ENCODE measurements at places on chromosomes 11 and 22.

DNA sequence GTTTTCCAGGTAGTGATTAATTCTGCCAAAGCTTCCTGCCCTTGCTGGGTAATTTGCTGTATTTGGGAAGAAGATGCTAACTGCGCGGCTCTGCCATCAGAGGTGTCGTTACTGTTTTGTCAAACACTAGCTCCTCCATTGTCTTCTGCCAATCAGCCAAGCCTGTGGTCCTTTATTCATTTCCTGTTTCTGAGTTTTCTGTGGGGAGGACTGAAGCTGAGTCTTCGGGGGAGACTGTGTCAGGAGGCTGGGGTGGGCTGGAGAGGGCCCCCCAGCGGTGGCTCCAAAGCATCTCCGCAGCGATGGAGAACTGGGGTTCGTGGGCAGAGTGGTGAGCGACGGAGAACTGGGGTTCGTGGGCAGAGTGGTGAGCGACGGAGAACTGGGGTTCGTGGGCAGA, 322.9 kb upstream of the B3GAT1 start:
- H3K27ac ChIP-seq = no peak overlapping the region
- H3K36me3 ChIP-seq = no peaks in the 10 kb centered on the region
- DNase-seq = no peak
- H3K4me1 ChIP-seq = no peaks in the 10 kb centered on the region

DNA sequence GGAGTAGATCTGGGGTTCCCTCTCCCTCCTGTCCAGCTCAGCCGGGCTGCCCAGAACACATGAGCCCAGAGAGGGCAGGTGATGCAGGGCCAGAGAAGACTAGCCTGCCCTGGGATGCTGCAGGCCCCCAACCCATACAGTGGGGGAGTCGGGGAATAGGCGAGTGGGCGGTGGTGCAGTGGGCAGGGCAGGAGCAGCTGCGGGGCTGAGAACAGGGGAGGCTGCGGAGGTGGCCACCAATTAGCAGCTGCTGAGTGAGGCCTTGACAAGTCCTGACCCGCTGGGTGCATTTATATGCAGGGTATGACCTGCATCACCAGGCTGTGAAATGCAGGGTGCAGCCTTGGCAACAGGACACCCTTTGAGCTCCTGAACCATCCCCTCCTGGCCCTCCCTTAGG, 43.1 kb downstream of the NFAM1 start:
- H3K27ac ChIP-seq = no peak overlapping the region
- DNase-seq = no peak
- H3K27me3 ChIP-seq = no peaks in the 10 kb centered on the region

GRCh38 chr11:113974741-113975470, at the start of gene HTR3A:
Gene HTR3A, plus strand, starts transcription at chr11:113975108. Its CDS starts 218 bp downstream, at chr11:113975326.
- no peak within 1 kb of the TSS for H3K4me3 ChIP-seq
- H3K4me1 ChIP-seq = no peaks in the 10 kb centered on the region
- no peak within 1 kb of the TSS for H3K27ac ChIP-seq
- no peaks in the 10 kb centered on the region for H3K36me3 ChIP-seq
- no peak for DNase-seq
- H3K27me3 ChIP-seq = no peaks in the 10 kb centered on the region

- no peak for DNase-seq
- H3K36me3 ChIP-seq = peaks cover 16% of the 10 kb centered on the region
These were observed 1.8 kb downstream of the ST3GAL4 start for GRCh38 chr11:126357055-126357962.

GRCh38 chr11:59730896-59731565, 17.4 kb upstream of the OR10V1 start:
- peaks cover 7% of the 10 kb centered on the region for H3K4me1 ChIP-seq
- H3K27me3 ChIP-seq = no peaks in the 10 kb centered on the region
- H3K36me3 ChIP-seq = no peaks in the 10 kb centered on the region
- no peak overlapping the region for H3K27ac ChIP-seq

- H3K4me3 ChIP-seq = no peak overlapping the region
- no peak overlapping the region for H3K27ac ChIP-seq
- H3K4me1 ChIP-seq = no peaks in the 10 kb centered on the region
- no peak for DNase-seq
- H3K36me3 ChIP-seq = no peaks in the 10 kb centered on the region
These were observed 68.6 kb downstream of the PHF21B start for GRCh38 chr22:44941207-44941606.

- no peak overlapping the region for H3K27ac ChIP-seq
- no peak for DNase-seq
- no peak overlapping the region for H3K4me3 ChIP-seq
- H3K4me1 ChIP-seq = no peaks in the 10 kb centered on the region
These were observed 17.9 kb upstream of the FGF19 start for GRCh38 chr11:69721745-69722144.
